Activated CD8-positive, alpha-beta T cell treated with anti-CD3 and anti-CD28 coated beads for 36 hours (primary cell): ENCODE measurements at places on chromosomes 5 and 9. TPM values are rescaled to one million over a fixed set of nuclear protein-coding genes. Genes with fewer than 3 reads are reported as not detected.
A peak's percentile ranks its signal among the peaks of the same experiment; 100 is the strongest.

GRCh38 chr5:131684595-131684994 is 49.6 kb upstream of the RAPGEF6 start:
- no peak overlapping the region for H3K27ac ChIP-seq
- no peak overlapping the region for H3K4me3 ChIP-seq
- H3K4me1 ChIP-seq, result no peaks in the 10 kb centered on the region
- H3K27me3 ChIP-seq, result no peaks in the 10 kb centered on the region

DNA sequence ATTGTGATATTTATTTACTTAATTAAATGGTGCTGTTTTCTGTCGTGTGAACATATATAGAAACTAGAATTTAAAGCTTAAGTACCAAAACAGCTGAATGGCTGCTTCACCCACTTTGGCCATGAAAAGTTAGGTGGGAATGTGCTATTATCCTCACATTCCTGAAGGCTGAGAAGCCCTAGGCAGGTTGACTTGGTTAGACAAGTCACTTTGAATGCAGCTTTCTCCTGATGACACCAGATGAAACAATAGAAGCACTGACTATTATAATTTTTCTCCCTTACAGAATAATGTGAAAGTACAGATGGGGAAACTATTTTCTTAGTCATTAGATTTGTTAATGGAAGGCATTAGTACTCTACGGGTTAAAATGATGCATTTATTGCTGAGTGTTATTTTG is 65.1 kb upstream of the C5orf46 start:
- H3K27me3 ChIP-seq, result no peaks in the 10 kb centered on the region
- H3K4me3 ChIP-seq, result no peak overlapping the region
- no peaks in the 10 kb centered on the region for H3K36me3 ChIP-seq

DNA sequence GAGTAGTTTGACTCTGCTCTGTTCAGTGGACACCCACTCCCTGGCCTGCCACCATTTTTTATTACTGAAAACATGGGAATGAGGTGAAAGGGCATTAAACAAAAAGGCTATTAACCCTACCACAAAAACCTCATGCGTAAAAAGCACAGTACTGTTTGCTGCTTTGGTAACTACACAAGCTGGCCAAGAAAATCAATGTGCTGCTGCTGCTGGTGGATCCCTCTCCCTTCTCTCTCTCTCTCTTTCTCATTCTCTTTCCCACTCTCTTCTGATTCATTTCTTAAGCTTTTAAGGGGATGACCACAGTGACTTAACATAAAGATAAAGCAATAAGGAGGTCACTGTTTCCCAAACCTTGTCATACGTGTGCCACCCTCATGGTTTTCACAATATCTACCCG is 183.2 kb upstream of the TBC1D2 start:
- H3K36me3 ChIP-seq, result no peaks in the 10 kb centered on the region
- no peak overlapping the region for H3K27ac ChIP-seq
- H3K4me3 ChIP-seq, result no peak overlapping the region
- no peaks in the 10 kb centered on the region for H3K27me3 ChIP-seq

DNA sequence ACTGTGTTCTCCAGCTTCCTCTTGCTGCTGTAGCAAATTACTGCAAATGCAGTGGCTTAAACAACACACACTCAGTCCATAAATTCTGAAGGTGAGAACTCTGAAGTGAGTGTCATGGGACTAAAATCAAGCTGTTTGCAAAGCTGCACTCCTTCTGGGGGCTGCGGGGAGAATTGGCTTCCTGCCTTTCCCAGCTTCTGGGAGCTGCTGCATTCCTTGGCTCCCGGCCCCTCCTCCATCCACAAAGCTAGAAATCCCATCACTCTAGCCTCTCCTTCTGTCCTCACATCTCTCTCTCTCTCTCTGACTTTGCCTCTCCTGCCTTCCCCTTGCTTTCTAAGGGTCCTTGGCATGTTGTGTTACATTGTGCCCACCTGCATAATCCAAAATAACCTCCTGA is 14.2 kb upstream of the MED10 start:
- H3K27me3 ChIP-seq, result peaks cover 22% of the 10 kb centered on the region
- DNase-seq, result no peak

- H3K4me1 ChIP-seq, result peaks cover 50% of the 10 kb centered on the region
- DNase-seq, result peak; percentile 26
- peak overlapping the region; percentile 94 for H3K27ac ChIP-seq
- H3K36me3 ChIP-seq, result peaks cover 70% of the 10 kb centered on the region
- peak overlapping the region; percentile 17 for H3K4me3 ChIP-seq
- no peaks in the 10 kb centered on the region for H3K27me3 ChIP-seq
These were observed 85.2 kb downstream of the CYFIP2 start for GRCh38 chr5:157350939-157351801.

DNA sequence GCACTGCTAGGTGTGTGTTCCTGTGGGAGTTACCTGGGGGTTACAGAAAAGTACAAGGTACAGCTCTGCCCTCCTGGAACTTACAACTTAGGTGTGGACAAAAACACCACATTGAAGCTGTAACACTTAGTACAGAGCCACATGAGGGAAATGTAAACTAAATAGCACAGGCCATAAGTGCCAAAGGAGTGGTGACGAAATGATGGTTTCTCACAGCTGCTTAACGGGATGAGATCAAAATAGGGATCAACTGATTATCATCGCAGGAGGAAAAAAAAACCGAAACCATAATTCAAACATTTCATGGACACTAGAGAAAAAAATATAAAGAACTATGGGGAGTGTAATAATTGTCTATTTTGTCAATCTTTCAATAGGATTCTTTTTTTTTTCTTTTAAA is 5.9 kb downstream of the LIX1 start:
- H3K27me3 ChIP-seq, result peaks cover 8% of the 10 kb centered on the region
- H3K4me3 ChIP-seq, result no peak overlapping the region
- no peak for DNase-seq
- no peak overlapping the region for H3K27ac ChIP-seq

- no peak overlapping the region for H3K4me3 ChIP-seq
- no peaks in the 10 kb centered on the region for H3K36me3 ChIP-seq
- peaks cover 49% of the 10 kb centered on the region for H3K4me1 ChIP-seq
- no peaks in the 10 kb centered on the region for H3K27me3 ChIP-seq
These were observed 34.2 kb downstream of the C9orf50 start for GRCh38 chr9:129586685-129587084.

FRMPD1 gene
- not detected for total RNA-seq

HSD17B3 gene
- not detected for total RNA-seq

DNA sequence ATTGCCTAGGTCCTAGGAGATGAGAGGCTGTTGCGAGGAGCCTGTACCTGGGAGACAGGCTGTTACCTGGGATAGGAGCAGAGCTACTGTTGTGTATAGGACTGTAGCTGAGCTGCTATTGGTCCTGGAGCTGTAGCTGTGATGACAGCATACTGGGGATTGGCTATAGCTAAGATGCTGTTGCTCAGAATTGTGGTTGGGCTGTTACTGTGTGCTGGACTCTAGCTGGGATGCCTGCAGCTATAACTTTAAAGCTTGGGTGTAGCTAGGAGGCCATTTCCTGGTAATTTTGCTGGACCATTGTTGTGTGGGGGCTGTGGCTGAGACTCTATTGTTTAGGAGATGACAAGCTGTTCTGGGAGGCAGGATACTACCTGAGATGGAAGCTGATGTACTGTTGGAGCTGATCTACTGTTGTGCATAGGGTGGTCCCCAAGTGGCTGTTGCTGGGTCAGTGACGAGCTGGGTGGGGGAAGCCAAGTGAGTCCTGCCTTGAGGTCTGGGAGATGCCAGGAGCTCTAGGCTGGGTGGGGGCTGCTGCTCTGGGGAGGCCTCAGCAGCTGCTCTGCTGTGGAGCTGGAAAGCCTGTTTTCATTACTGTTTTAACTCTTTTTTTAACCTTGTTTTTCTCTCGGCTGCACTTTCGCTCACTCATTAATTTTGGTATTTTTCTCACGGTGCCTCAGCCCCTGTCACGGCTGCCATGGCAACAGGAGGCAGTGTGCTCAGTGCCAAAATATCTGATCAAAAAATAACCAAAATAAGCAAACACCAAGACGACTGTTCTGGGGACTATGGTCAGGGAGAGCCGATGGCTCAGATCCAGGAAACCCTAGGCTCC is 3.0 kb upstream of the PCDH1 start:
- peaks cover 70% of the 10 kb centered on the region for H3K27me3 ChIP-seq
- H3K27ac ChIP-seq, result no peak overlapping the region
- no peak for DNase-seq
- H3K4me3 ChIP-seq, result no peak overlapping the region
- peaks cover 18% of the 10 kb centered on the region for H3K4me1 ChIP-seq
